Hematopoietic multipotent progenitor cell treated with erythropoietin and hydrocortisone succinate and interleukin-3 and kit ligand, for 8 days (in vitro differentiated cells): ENCODE measurements at places on chromosomes 16 and 17.
A peak's percentile ranks its signal among the peaks of the same experiment; 100 is the strongest.

- no peak for DNase-seq
Observed at GRCh38 chr17:17067257-17067656, 25.0 kb downstream of the MPRIP start.

GRCh38 chr16:27426423-27427408 lies 24.7 kb downstream of the IL21R start:
- DNase-seq: peak; percentile 9

GRCh38 chr17:66038125-66038524 lies 153.8 kb downstream of the CEP112 start:
- DNase-seq: no peak

DNA sequence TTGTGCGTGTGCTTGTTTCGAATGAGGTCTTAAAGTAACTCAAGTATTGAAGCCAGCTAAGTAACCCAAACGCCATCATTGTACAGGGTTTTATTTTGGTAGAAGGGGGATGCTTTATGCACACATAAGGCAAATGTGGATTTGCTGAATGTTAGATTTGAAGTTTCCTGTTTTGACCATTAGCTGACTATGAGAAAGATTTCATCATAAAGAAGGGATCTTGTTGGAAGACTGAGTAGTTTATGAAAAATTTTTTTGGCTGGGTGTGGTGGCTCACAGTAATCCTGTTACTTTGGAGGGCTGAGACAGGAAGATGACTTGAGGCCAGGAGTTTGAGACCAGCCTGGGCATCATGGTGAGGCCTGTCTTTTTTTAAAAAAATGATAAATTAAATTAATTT lies 10.0 kb upstream of the ZFP3 start:
- no peak for DNase-seq

- no peak for DNase-seq
Observed at GRCh38 chr17:27593232-27593856, 37.6 kb upstream of the LGALS9 start.

DNA sequence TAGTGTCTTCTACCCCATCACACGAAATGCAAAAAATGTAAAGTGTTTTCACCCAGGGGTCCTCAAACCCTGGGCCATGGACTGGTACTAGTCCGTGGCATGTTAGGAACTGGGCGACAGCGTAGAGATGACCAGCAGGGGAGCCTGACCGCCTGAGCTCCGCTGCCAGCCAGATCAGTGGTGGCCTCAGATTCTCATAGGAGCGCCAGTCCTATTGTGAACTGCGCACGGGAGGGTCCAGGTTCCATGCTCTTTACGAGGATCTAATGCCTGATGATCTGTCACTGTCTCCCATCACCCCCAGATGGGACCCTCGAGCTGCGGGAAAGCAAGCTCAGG lies 4.5 kb downstream of the SCARF1 start:
- DNase-seq: no peak

GRCh38 chr17:28968231-28968913 lies 17.1 kb upstream of the PHF12 start:
- DNase-seq: no peak

- no peak for DNase-seq
Observed at GRCh38 chr16:48136547-48137360, 19.0 kb downstream of the ABCC12 start.

DNA sequence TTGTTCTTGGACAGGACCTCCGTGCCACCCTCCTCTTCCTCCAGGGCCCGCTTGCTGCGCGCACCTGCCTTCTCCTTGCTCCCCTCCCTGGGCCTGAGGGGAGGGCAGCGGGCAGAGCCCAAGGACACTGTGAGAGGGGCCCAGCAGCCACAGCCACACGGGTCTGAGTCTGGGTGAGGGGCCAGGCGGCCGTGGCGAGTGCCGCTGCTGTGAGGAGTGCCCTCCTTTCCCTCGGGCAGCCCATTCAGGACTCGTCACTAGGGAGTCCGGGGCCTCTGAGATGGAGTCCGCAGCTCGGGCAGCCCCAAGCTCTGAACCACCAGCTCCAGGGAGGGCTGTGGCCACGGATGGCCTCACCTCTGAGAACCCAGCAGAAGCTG lies 5.6 kb downstream of the DUS1L start:
- DNase-seq: no peak

GRCh38 chr17:55201308-55201932 lies 63.3 kb upstream of the HLF start:
- DNase-seq: no peak

- peak; percentile 82 for DNase-seq
Observed at GRCh38 chr17:40290629-40291280, 3.1 kb downstream of the CDC6 start.

- peak; percentile 35 for DNase-seq
Observed at GRCh38 chr17:55549140-55549539, 37.9 kb upstream of the SMIM36 start.

GRCh38 chr17:62929320-62929719 lies 36.7 kb upstream of the TANC2 start:
- DNase-seq: no peak

GRCh38 chr16:2963723-2964474 lies at the start of gene KREMEN2:
Gene KREMEN2, plus strand, starts transcription at chr16:2964275. Its CDS starts 246 bp downstream, at chr16:2964521.
- DNase-seq: no peak

- DNase-seq: no peak
Observed at GRCh38 chr16:67327743-67328142, 1.1 kb downstream of the LRRC36 start.

- DNase-seq: no peak
Observed at GRCh38 chr16:66620429-66620795, 15.9 kb downstream of the CMTM3 start.

DNA sequence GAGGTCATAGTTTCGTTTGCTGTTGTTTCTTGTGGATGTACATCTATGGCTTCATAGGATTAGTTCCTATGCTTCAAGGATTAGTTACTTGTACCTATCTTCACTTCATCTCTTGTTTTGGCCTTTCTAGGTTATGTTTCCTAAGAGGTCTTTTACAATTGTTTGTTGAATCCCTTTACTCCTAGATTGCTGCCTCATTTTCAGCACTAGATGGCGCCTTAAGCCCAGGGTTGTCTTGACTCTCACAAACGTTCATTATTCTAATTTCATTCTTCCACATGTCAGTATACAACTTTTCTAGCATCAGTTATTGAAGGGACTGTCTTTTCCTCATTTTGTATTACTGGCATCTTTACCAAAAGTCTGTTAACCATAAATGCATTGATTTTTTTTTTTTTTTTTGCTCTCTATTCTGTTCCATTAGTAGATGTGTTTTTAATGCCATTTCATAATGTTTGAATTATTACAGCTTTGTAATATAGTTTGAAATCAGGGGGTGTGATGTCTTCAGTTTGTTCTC lies 45.0 kb upstream of the NACA2 start:
- peak; percentile 76 for DNase-seq

- no peak for DNase-seq
Observed at GRCh38 chr17:57344261-57344660, 87.9 kb downstream of the MSI2 start.
